ENCODE measurements at places on chromosomes 7 and 10. TPM values are rescaled to one million over a fixed set of nuclear protein-coding genes. Genes with fewer than 3 reads are reported as not detected.

- no peak for DNase-seq
Measured at GRCh38 chr10:22612318-22612717, 102.1 kb downstream of the PIP4K2A start.

GRCh38 chr10:79262131-79262530 lies 85.1 kb upstream of the PPIF start:
- DNase-seq, result no peak

GRCh38 chr7:51066405-51066882 lies 250.2 kb downstream of the COBL start:
- no peak for DNase-seq

- DNase-seq, result no peak
Measured at GRCh38 chr7:148978091-148978490, 50.2 kb downstream of the PDIA4 start.

GRCh38 chr7:46558482-46559193 lies 637.6 kb upstream of the IGFBP3 start:
- no peak for DNase-seq

DNA sequence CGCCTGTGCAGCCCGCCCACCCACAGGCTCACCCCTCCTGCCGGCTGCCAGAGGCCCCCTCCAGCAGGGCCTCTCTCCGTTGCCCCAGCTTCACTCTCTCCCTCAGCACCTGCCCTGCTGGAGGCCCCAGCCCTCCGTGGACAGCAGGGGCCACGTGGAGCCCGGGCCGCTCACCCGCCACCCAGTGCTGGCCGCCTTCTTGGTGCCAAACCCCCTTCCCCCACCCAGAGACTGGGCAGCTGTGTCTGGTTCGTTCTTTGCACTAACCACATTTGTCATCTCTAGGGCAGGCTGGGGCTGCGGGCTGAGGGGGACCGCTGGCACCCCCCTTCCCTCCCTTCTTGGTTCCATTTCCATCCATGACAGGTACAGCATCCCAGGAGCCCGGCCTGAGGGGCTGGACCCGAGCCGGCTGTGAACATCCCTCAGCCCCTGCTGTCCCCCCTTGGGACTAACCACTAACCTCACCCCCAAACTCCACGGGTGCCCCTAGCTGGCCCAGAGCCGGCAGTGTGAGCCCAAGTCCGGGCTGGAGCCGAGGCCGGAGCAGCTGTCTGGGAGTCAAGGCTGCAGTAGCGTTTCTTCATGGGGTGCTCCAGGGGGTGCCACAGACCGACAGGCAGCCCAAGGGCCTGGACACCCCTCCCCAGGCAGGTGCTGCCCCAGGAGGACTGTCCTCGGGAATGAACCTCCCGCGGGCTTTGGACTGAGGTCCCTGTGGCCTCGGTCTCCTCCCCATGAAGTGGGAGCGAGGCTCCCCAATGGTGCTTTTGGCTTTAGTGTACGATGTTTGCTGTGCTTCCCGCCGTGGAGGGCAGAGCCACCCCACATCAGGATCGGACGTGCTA lies 25.5 kb upstream of the AMZ1 start:
- no peak for DNase-seq

DNA sequence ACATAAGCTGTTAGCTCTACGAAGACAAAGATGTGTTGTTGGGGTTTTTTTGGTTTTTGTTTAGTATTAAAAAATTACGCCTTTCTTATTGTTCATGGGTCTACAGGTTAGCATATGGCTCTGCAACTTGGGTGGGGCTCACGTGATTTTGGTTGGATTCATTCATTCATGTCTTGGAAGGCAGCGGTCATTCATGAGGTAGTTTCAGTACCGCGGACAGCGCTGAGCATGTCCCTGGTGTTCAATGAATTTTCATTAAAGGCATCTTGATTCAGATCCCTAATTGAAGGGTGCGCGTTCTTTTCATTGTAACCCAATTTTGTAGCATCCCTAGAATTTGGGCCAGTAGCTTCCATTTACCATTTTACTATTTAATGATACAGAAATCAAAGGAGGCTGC lies 42.9 kb upstream of the TCERG1L start:
- DNase-seq, result no peak

GRCh38 chr7:5423976-5424748 lies 528 bp upstream of the TNRC18 start:
- peak; percentile 95 for DNase-seq

GRCh38 chr10:6530211-6530840 lies 49.8 kb downstream of the PRKCQ start:
- no peak for DNase-seq

- no peak for DNase-seq
Measured at GRCh38 chr7:151571471-151571870, 51.8 kb upstream of the RHEB start.

- peak; percentile 90 for DNase-seq
Measured at GRCh38 chr7:134458806-134459698, at the start of gene AKR1B1. AKR1B1 (minus strand) TSS chr7:134459100; CDS start chr7:134459062, 38 bp downstream.

- DNase-seq, result no peak
Measured at GRCh38 chr7:43522406-43523156, 60.3 kb upstream of the STK17A start.

PAPOLB gene
- 0.24 TPM for total RNA-seq

FAM13C gene
- 13.9 TPM for total RNA-seq

SLC18A2 gene
- total RNA-seq, result 6.3 TPM

HECTD2 gene
- 8.4 TPM for total RNA-seq

ASB10 gene
- not detected for total RNA-seq

PTN gene
- total RNA-seq, result 6.3 TPM

STX1A gene
- total RNA-seq, result 6.6 TPM

KCNIP2 gene
- total RNA-seq, result 3.7 TPM

DOCK4 gene
- 78.5 TPM for total RNA-seq

CACUL1 gene
- total RNA-seq, result 45.9 TPM

TFPI2 gene
- total RNA-seq, result 1.9 TPM

SORCS1 gene
- 0.15 TPM for total RNA-seq

GNGT1 gene
- not detected for total RNA-seq

PTPRN2 gene
- total RNA-seq, result 6.8 TPM
